ENCODE measurements at places on chromosomes 6 and 20.

DNA sequence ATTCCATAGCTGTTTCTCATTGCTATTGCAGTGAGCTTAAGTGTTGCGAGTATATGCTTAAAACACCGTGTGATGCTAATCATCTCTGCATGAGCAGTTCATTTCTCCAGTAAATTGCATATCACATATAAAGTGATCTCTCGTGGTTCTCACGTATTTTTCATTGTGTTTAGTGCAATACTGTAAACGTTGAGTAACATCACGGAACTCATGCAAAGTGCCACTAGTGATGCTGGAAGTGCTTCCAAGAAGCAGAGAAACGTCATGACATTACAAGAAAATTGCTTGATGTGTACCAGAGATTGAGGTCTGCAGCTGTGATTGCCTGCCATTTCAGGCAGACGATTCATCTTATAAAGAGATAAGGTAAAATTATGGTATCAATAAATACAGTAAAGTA is 830.4 kb downstream of the GRIK2 start:
- no peak for DNase-seq
- no peak overlapping the region for H3K4me3 ChIP-seq
- no peaks in the 10 kb centered on the region for H3K36me3 ChIP-seq
- no peak overlapping the region for H3K27ac ChIP-seq
- no peaks in the 10 kb centered on the region for H3K27me3 ChIP-seq

DNA sequence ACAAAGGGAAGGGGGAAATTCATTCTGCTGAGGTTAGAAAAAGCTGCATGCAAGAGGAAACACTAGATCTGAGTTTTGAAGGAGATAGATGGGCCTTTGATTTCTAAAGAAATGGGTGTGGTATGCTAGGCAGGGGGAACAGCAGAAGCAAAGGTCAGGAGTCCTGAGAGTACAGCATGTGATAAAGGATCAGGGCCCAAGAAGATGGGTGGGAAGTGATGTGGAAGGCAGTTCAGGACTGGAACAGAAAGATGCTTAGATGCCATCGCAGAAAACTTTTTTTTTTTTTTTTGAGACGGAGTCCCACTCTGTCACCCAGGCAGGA is 126.2 kb downstream of the ALDH8A1 start:
- DNase-seq = no peak
- H3K27ac ChIP-seq = no peak overlapping the region
- H3K4me3 ChIP-seq = no peak overlapping the region
- peaks cover 6% of the 10 kb centered on the region for H3K4me1 ChIP-seq
- no peaks in the 10 kb centered on the region for H3K36me3 ChIP-seq

DNA sequence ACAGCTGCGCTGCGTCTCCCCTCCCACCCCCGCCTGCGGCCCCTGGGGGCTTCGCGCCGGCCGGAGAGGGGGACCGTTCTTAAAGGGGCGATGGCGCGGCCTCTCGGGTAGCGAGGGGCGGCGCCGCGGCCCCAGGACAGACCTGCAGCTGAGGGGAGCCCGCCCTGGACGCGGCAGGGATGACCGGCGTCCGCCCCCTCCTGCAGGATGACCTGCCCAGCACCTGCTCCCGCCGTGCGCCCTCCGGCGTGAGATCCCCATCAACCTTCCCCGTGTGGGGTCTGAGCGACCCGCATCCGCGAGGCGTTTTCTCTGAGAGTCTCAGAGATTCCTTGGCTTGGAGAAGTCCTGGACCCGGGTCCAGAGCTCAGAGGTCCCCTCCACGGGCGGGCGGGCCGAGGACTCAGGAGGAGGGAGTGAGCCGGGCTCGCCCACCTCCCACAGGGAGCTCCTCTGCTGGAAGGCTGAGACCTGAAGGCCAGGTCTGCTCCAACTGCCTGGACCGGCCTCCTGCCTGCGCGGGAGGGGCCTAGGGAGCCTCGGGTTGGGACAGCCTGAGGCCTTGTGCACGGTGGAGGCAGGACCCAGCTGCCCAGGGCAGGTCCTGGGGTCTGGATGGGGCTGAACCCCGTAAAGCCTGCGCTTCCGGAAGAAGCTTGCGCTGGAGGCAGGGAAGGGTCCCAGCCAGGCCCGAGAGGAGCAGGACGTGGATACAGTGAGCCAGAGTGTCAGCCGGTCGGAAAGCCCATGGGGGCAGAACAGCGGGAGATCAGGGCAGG is 532 bp upstream of the NKAIN4 start:
- H3K27ac ChIP-seq = no peak overlapping the region
- H3K27me3 ChIP-seq = peaks cover 8% of the 10 kb centered on the region
- no peak for DNase-seq
- H3K36me3 ChIP-seq = no peaks in the 10 kb centered on the region

GRCh38 chr20:4800131-4800530 is 78.4 kb downstream of the PRND start:
- H3K36me3 ChIP-seq = peaks cover 12% of the 10 kb centered on the region
- H3K27ac ChIP-seq = no peak overlapping the region
- no peak for DNase-seq
- no peak overlapping the region for H3K4me3 ChIP-seq

- DNase-seq = no peak
- H3K27me3 ChIP-seq = no peaks in the 10 kb centered on the region
- H3K36me3 ChIP-seq = no peaks in the 10 kb centered on the region
- H3K4me3 ChIP-seq = no peak overlapping the region
- H3K27ac ChIP-seq = no peak overlapping the region
Measured at GRCh38 chr6:142336183-142336582, 34.4 kb downstream of the ADGRG6 start.

DNA sequence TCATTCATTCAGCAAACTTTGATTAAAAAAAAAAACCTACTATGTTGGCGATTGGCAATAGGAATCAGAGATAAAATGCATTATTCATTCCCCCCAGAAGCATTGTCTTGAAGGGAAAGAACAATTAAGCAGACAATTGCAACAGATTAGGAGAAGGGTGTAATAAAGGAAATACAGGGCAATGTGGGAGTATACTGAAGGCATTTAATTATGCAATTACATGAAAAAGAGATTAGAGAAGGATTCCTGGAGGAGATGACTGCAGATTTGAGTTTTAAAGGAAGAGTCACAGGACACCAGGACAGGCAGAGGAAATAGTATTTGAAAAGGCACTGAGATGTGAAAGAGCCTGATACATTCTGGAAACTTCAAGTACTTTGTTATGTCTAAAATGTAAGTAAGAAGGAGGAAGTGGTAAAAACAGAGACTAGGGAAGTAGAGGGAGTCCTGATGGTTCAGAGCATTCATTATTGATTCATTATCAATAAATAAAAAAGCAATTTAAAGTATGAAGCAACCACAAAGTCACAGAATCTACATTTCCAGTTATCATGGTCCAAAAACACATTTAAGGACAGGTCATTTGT is 43.7 kb downstream of the THEMIS start:
- no peaks in the 10 kb centered on the region for H3K27me3 ChIP-seq
- no peak for DNase-seq
- H3K36me3 ChIP-seq = no peaks in the 10 kb centered on the region
- no peak overlapping the region for H3K4me3 ChIP-seq

DNA sequence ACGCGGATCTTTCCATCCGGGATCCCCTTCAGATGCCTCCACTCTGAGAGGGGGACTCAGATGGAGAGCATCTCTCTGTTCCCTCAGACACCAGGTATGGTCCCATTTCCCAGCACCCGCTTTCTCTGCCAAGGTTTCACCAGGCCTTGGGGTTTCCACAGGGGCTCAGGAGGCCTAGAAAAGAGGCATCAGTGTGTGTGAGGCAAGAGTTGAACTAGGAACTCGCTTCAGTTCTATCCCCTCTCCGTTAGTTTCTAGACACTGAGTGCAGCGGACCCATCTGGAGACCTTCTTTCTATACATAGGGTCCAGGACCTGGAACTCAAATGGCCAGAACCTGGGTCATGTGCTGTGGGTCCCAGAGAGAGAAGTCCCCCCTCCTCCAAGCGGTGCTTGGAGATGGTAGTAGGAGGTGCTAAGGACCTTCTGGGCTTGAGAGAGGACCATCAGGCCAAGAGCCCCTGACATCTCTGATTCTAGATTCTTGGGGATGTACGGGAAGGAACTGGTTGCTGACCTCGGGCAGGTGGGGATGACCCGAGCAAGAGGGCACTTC is 2.1 kb downstream of the SLC12A5 start:
- H3K27ac ChIP-seq = no peak overlapping the region
- H3K36me3 ChIP-seq = no peaks in the 10 kb centered on the region
- H3K4me3 ChIP-seq = no peak overlapping the region
- no peaks in the 10 kb centered on the region for H3K4me1 ChIP-seq
- H3K27me3 ChIP-seq = peaks cover 14% of the 10 kb centered on the region
- no peak for DNase-seq

DNA sequence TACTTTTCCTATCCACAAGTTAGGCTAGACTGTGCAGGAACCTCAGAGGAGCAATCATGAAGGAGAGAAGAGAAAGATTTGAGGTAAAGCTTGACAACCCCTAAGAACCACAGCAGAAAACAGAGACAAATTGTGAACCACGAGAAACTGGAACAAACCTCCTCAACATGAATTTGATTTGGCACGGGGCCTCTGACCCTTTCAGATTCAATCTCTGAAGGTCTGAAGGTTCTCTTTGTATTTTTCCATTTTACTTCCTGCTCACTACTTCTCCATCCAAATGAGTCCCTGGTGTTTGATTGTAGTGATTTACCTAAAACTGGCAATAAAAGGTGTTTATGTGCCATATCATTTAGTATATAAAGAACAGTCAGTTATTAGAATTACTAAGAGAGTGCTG is 126.1 kb upstream of the STXBP5 start:
- no peak for DNase-seq
- H3K4me1 ChIP-seq = no peaks in the 10 kb centered on the region
- no peaks in the 10 kb centered on the region for H3K36me3 ChIP-seq
- no peaks in the 10 kb centered on the region for H3K27me3 ChIP-seq
- no peak overlapping the region for H3K4me3 ChIP-seq

All from ascending aorta (tissue), 2 donors.